ENCODE measurements at places on chromosomes 1 and 21.

GRCh38 chr1:246587606-246588005 is 21.4 kb downstream of the CNST start:
- no peak for DNase-seq

GRCh38 chr1:208233546-208233945 is 10.6 kb downstream of the PLXNA2 start:
- no peak for DNase-seq

DNA sequence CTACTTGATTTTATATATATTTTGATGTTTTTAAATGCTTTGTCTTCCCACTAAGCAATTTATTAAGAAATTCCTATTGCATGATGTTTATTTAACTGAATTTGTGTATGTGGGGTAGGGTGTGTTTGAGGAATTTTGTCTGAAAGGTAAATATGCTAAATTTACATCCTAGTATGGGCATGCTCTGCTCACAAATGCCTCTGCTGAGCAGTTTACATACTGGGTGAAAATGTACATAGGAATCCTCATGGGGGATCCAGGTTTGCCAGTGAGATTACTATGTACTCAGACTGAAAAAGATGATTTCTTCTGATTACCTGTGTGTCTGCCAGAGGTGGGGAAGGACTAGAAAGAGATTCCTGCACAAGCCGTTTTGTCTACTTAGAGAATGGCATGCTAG is 126.6 kb downstream of the DISP1 start:
- DNase-seq: no peak

- DNase-seq: peak; percentile 39
These were observed at the start of gene HHAT for GRCh38 chr1:210328746-210329503. TSS of gene HHAT (plus strand) at chr1:210328902. CDS start at chr1:210348976, 20,074 bp downstream.

DNA sequence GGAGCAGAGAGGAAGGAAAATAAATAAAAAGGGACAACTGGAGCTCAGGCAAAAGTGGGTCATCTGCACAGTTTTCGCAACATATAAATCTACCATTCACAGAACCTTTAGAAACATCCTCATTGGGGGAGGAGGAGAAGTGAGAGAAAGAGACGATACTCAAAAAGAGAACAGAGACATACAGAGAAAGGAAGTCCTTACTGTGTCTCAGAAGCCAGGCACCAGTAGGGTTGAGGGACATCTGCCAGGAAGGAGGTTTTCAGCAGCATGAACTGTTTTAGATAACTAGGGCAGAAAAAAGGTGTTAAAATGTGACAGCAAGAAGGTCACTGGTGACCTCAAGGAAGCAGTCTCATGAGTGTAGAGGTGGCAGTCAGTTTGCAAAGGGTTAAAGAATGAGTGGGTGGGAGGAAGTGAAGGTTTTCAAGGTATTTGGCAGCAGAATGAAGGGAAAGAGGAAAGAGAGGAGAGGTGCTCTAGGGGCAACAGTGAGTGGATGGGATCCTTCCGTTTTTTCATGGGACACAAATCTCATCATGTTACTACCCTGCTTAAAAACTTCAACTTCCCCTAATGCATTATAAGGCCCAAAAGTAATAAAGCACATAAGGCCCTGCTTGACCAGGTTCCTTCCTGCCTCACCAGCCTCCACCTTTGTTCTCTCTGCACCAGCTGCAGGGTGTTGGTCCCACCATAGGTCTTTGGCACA is 9.5 kb downstream of the JAK1 start:
- no peak for DNase-seq
